ENCODE measurements at places on chromosomes 6 and 20.

DNA sequence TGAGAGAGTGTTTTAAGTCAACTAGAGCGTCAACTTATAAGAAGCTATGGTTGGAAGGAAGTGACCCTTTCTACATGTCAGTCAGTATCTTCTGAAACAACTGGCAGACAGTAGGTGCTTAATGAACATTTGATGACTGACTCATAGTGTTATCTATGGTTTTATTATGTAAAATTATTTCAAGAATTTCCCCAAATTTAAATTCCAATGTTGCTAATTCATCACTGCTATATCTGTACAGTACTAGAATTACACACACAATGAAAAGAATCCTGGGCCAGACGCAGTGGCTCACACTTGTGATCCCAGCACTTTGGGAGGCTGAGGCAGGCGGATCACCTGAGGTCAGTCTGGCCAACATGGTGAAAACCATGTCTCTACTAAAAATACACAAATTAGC lies 721.4 kb upstream of the FLRT3 start:
- no peak for DNase-seq

- DNase-seq: no peak
Measured at GRCh38 chr20:2385026-2385425, 4.3 kb downstream of the TGM6 start.

- no peak for DNase-seq
Measured at GRCh38 chr6:112971651-112972050, 624.5 kb downstream of the RFPL4B start.

DNA sequence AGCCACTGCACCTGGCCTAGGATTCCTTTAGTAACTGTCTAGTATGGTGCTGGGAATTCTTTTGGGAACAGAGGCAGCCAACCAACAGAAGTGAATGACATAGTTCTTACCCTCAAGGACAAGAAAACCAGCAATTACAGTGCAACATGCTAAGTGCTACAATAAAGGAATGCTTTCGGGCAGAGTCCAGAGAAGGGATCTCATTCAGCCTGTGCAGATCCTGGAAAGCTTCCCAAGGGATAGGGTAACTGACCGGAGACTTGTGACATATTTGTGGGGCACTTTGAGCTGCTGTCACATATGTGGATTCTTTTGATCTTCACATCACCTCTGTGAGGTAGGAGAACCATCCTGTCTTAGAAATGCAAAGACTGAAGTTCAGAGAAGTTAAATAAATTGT lies 46.8 kb downstream of the C6orf15 start:
- DNase-seq: no peak

DNA sequence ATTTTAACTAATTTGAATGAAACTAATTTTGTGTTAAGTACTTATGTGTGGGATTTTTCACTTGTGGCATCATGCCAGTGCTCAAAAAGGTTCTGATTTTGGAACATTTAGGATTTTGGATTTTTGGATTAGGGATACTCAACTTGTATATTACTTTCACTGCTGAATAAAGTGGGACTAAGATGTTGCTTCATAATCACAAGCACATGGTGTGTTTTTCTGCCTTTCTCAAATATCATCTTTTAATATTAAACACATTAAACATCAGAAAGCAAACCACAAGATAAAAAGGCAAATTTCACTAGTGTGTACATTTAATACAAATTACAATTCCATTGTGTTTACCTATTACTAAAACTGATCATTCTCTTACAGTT lies 89.8 kb downstream of the ARHGAP18 start:
- DNase-seq: no peak

GRCh38 chr6:7644417-7644816 lies 54.4 kb downstream of the SNRNP48 start:
- no peak for DNase-seq

DNA sequence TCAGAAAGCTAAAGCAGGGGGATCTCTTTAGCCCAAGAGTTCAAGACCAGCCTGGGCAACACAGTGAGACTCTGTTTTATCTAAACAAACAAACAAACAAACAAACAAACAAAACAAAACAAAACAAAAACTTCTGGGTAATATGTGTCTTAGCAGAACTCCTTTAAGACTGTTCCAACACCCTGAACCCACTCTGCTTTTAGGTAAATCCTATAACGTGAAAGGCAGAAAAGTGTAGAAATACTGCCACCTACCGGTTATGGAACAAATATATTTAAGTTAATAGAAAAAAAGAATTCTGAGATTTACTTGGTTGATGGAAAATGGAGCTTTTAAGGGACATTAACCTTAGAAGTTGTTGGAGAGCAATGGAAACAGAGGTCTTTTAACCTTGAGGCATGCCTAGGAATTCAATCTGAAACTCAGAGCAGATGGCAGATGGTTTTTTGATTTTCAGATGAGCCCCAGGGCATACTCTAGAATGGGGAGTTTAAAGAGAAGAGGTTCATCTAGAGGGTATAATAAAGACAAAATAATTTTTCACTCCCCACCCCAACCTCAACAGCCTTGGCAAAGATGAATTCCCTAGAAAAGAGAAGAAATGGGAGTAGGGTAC lies 38.5 kb downstream of the SOD2 start:
- DNase-seq: no peak

GRCh38 chr6:9126878-9127560 lies 691.7 kb upstream of the SLC35B3 start:
- no peak for DNase-seq

DNA sequence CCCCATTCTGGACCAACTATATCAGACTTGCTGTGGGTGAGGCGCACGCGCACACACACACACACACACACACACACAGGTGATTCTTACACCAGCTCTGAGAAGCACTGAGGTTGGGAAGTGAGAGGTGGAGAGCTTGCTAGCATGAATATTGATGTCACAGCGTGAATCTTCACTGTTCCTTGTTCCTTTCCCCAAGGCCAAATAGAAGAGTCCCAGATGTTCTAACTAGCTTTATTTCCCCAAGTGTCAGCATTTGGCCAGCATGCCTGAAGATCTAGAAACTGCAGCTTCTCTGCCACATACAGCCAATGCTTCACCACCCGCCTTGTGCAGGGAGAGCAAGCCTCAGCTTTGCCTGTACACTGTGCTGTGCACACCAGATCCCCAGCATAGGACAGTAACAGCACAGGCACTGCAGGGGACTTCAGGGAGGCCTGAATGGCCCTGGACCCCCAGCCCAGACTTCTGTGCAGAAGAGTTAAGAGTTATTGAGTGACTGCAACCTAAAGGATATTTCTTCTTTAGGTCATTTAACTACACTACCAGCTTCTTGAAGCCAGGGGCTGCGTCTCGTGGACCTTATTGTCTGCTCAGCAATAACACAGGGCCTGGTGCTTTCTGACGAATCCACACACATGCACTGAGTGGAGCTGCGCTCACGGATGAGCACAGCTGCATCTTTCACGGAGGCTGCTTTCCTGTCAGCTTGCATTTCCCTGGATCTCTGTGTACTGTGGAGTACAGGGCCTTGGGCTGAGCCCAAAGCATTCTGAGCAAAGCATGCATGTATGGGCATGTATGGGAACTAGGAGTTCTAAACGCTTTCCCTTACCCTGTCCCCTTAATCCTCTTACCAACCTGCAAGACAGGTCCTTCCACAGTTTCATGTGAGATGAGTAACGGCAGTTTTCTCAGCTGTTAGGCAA lies 13.9 kb upstream of the CD93 start:
- no peak for DNase-seq

GRCh38 chr20:16308754-16309153 lies 264.5 kb downstream of the KIF16B start:
- DNase-seq: no peak

DNA sequence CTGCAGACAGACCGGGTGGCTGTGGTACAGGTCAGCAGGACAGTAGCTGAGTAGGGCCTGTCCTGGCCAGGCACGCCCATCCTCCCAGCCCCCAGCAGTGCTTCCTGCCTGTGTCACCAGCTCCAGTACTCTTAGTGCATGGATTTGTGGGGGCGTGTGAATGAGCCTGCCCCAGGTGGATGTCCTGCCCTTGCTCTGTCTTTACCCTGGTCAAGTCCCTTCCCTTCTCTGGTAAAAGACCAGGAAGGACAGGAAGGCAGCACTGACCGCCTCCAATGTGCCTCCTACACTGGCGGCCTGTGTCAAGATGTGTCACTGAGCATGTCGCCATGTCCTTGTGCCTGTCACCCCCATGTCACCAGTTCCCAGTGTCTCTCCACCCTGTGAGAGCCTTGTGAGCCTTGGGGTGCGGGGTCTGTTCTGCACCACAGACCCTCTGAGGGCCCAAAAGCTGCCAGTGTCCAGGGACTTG lies 11.9 kb downstream of the TEAD3 start:
- DNase-seq: no peak

- DNase-seq: no peak
Measured at GRCh38 chr6:15378866-15379265, 133.0 kb downstream of the JARID2 start.

DNA sequence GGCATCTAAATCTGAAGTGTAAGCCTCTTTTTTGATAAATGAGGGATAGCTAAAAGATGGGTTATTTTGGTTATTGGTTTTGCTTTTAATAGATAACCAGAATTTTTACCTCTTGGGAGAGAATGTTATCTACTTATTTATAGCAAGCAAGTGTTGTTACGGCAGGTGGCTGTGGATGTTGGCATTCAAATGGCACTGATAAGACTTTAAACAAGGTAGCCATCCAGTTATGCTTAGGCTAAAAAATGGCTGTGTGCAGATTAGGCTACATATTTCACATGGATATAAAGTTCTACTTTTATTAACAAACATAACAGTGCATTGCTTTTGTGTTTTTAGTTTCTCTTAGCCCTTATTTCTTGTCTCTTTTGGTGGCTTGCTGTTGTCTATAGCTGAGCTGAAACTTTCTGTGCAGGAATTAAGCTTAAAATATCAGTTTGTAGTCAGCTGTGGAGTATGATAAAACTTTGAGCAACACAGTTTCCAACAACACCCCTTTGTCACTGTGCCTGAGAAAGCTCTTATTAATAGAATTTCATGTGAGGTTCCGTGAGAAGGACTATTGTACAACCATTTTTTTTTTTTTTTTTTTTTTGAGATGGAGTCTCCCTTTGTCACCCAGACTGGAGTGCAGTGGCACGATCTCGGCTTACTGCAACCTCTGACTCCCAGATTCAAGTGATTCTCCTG lies 28.8 kb downstream of the CARMIL1 start:
- no peak for DNase-seq

- DNase-seq: no peak
Measured at GRCh38 chr6:146871611-146872425, 273.0 kb downstream of the ADGB start.

- no peak for DNase-seq
Measured at GRCh38 chr6:39090036-39090435, 24.9 kb downstream of the SAYSD1 start.

GRCh38 chr20:40943591-40943990 lies 85.0 kb upstream of the TOP1 start:
- DNase-seq: no peak

DNA sequence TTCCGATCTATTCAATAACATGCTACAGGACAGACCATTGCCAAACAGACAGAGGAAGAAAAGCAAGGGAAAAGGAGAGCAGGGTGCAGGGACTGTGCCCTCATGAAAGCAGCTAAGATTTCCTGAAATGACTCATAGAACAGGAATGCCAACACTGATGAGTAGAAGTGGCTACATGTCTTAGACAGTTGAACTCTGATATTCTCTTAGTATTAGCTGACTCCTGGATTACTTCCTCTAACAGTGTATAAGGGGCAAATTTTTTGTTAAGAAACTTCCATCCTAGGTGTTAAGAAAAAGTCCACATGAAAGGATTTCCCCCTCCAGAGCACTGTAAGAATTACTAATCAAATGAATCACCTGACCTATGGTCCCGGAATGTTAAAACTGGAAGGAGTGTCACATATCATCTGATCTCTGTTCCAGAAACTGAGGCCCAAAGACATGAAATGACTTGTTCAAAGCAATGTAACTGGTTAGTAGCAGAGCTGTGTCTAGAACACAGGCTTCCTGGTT lies 224.9 kb downstream of the IBTK start:
- DNase-seq: no peak

GRCh38 chr6:153032255-153032882 lies 29.9 kb upstream of the MTRF1L start:
- no peak for DNase-seq

GRCh38 chr6:141451511-141452353 lies 681.0 kb upstream of the GJE1 start:
- no peak for DNase-seq

DNA sequence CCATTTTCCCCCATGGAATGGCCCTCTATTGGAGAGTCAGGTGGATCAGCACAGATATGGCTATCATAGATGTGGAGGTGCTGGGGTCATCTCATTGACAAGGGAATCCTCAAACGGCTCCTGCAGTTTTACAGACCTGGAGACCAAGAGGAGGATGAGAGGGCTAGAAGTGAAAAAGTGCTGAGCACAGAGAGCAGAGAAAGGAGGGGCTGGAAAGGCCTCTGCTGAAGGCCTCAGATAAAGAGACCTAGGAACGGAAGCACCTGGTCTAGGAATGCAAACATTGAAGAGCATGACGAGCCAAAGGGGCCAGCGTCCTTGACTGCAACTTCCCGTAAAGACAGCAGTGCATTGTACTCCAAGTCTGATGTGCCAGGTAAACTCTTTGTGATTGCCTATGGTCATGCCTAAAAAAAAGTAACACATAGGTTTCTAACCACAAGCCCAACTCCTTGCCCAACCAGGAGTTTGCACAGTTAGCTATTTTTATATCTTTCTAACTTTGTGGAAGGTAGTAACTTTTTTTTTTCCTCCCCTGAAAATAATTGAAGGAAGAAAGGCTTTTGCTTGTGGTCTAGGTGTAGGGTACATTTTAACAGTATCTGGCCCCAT lies 15.2 kb downstream of the RSPH4A start:
- no peak for DNase-seq

DNA sequence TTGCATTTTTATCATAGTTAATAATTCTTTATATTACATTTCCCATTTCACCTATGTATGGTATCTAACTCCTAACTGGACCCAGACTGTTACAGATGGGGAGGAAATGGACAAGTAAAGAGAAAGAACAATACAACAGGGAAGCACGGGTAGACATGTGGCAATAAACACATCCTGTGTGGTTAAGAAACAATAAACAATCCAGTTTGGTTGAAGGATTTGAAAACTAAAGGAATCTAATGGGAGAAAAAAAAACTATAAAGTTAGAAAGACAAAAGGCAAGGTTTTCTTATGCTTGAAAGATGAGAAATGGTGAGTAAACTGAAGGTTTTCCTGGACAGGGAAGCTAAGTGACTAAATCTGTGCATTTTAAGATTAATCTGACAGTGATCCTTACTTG lies 34.9 kb upstream of the ALDH8A1 start:
- DNase-seq: no peak

All from stimulated activated CD8-positive, alpha-beta memory T cell treated with anti-CD3 and anti-CD28 coated beads, Interleukin-7, amount 100 ng/mL, for 4 hours (primary cell).